NT2/D1 (cell line): ENCODE measurements at places on chromosomes 3 and 15.
A peak's percentile ranks its signal among the peaks of the same experiment; 100 is the strongest.

- no peak for DNase-seq
These were observed 25.7 kb upstream of the DYNC1LI1 start for GRCh38 chr3:32596282-32596908.

DNA sequence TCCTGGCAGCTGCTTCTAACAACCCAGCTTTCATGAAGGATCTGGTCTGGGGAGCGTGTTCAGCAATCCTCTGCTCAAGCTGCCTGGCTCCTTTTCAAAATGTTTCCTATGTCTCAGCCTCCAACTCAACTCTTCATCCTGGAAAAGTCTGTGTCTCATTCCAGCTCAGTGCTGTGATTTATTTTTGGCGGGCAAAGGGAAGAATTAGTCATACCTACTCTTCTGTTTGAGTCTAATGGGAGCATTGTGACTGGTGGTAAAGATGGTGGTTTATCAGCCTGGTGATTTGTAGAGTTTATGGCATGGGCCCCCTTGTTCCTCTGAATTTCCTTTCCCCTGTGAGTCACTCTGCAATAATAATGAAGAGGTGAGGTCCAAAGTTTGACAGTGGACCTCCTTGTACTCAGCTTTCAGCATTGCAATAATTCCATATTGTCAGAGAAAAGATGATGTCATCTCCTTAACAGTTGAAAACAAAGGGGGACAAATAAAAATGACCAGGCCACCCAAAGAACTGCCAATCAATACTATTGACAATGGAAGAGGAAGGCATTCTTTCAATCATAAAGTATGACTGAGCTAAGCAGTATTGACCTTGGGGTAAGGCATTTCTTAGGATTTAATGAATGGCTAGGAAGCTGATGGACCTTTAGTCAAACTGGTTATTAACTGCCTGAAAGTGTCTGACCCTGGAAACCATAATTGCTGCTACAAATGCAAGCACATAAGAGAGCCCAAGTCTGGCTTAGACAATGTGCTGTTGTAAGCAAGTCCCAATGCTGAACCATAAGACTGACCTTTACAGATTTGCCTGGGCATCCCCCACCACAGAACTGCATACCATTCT is 204.7 kb upstream of the MCTP2 start:
- no peak for DNase-seq

GRCh38 chr15:36844534-36844998 is 255.8 kb downstream of the MEIS2 start:
- DNase-seq: no peak

DNA sequence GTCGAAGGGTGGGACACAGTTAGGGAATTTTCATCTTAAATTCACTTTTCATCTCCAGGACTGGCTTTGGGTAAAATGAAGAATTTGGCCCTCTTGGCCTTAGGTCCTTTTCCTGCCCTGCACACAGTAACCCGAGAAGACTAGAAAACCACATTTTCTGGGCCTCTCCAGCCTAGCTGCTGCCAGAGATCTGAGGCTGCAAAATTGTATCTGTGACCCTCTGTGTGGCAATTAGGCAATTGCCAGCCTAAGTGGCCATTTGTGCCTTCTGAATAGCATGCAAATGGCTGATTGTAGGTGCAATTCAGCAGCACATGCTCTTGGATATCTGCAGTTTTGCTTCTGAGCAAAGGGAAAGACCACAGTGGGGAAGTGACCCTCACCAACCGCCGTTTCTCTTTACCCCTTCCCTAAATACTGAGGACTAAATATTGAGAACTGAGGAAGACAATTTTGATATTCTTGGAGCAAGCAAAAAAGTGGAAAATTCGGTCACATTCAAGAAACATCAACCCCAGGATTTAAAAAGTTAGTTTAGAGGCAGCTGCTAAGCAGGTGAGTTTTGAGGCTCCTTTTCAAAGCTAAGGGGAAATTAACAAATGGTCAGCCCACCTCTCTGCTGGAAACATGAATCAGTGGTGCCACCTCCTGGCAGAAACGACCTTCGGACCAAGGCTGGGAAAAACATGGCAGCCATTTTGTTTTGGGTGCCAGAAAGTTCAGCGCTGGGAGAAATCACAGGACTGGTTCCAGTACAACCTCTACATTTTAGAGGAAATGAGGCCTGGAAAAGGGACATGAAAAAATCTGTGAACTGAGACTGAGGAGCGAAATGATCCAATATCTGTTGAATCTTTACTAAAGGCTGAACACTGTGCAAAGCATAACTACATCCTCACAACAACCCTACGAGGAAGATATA is 56.6 kb upstream of the PRTG start:
- peak; percentile 51 for DNase-seq

- no peak for DNase-seq
These were observed 3.9 kb downstream of the TSC22D2 start for GRCh38 chr3:150411976-150412375.

DNA sequence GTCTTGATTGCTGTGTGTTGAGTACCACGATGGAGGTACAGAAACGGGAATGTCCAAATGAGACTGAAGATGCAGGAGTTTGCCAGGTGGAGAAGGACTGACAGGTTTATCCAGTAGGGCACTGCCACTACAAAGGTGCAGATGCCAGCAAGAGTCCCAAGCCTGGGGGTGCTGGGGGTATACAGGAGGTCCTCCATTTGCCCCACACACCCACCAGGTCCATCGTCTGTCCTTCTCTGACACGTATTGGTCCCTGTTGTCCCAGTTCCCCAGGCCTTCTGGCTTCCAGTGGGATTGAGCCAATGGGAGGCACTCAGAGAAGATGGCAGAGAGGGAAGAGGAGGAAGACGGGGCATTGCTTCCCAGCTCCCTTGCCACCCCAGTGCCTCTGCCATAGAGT is 6.6 kb downstream of the HAPLN3 start:
- DNase-seq: no peak

DNA sequence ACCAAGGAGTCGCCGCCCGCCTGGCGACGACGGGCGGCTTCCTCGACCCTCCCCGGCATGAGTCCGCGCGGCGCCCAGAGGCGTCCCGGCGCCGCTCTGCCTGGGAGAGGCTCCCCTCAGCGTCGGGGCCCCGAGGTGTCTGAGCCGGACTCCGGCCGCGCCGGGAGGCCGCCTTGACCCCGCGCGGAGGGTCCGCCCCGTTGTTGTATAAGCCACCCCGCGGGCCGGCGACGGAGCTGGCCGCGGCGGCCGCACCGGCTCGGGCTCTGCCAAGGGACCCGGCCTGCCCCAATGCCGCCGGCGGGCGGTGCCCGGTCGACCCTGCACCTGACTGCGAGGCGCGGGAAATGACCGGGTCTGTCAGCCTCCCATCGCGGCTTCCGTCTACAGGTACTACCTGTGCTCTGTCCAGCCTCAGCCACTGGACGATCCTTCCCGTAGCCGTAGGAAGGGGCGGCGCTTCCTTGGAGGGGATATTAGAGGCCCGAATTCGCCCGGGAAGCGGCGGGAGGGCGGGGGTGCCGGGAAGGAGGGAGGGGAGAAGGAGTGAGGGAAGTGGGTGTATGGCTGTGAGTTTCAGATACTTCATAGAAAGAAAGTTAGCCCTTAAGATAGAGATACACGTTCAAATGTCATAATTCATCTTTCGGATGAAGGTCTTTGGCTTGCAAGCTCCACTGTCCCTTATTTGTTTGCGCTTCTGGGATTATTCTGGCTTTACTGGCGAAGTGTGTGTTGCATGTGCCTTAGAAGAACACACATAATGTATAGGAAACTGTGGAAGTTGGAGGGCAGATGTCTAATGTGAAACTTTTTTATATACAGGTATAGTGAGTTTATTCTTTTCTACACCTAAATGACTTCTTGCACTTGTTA is 620 bp downstream of the ABHD5 start:
- DNase-seq: no peak

DNA sequence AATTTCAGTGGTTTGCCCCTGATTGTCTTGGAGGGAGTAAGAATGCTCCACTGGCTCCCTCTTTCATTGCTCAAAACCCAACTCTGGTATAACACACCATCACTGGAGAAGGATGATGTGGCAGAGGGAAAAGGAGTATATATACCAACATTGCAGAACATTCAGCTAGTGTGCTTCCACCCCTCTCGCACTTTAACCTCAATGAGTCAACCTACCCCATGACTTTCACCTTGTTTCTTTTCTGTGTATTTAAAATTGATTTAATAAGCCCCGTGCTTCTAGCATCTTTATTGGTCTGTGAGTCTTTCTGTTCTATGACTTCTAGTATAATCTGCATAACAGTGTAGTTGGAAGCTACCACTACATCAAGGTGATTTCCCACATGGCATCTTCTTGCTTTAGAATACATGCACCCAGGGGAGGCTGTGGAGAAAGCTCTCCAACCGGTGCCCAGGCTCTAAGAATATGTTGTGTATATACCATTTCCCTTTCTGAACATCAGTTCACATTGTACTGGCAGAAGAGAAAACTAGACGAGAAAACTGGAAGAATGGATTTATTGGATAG is 595.1 kb upstream of the TGFBR2 start:
- DNase-seq: no peak

DNA sequence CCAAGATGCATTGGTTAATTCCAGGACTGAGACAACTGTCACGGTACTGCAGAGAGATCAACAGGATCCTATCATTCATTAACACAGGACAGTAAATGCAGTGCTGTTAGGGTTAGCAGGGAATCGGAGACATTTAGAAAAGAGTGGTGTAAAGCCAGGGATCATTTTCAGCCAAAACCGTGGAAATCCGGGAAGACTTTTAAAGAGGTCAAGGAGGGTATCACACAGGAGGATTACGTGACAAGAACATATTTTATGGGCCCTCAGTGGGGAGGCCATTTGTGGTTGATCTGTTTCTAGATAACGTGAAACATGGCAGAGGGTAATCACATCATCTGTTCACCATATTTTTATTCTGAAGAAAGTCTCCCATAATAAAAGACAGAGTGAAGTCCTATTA is 216.1 kb downstream of the PTPRG start:
- DNase-seq: no peak

GRCh38 chr3:165753560-165753959 is 83.7 kb downstream of the BCHE start:
- no peak for DNase-seq

DNA sequence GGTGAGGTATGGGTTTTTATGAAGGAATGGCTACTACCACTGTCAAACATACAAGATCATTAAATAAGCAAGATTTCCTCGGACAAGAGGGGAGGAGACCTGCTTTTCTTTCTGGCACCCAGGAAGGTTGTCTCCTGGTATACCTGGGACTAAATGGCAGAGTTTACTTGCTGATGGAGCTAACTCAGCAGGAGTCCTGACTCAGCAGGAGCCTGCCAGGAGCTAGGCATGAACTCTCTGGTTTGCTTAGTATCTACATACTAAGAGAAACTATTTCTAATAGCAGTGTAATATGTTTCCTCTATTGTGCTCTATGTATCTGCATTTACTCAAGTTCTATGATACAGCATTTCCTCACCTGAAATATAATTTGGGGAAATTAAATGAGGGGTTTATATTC is 404.2 kb downstream of the RSL24D1 start:
- no peak for DNase-seq

GRCh38 chr3:193943200-193943599 is 192.7 kb upstream of the HES1 start:
- DNase-seq: no peak

DNA sequence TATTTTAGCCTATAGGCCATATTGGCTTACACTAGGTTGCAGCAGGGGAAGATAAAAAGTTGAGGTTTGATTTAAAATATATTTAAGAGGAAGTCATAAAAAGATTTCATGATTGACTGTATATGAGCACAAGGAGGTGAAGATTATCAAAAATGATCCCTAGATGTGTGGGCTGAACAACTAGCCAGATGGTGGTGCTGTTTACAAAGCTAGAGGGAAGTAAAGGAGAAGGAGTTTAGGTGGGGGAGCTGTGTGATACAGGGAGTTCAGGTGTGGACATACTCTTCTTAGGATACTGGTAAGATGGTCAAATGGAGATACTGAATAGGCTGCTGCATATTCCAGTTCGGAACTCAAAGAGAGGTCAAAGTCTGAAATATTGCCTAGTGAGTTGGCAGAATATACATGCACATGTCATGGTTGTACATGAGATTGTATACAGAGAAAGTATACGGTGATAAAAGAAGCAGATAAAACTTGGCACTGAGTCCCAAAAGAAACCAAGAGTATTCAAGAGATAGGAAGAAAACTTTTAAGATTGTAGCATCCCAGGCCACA is 727.8 kb downstream of the NLGN1 start:
- DNase-seq: peak; percentile 43

DNA sequence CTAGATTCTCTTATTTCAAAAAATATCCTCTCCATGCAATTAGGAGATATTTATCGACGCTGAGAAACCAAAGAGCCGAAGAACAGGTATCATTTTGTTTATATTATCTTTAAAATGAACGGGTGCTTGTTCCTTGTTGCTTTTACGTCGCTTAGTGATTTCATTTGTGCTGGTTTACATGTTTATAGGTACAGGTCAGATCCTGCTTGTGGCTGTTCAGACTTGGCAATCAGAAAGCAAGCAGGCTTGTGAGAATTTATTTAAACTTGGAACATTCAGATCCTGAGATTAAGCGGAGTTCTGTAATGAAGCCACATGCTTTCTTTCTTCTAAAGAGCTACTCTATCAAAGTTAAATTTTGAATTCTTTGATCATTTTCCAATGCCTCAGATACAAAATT is 43.0 kb upstream of the ATP2C1 start:
- DNase-seq: no peak

DNA sequence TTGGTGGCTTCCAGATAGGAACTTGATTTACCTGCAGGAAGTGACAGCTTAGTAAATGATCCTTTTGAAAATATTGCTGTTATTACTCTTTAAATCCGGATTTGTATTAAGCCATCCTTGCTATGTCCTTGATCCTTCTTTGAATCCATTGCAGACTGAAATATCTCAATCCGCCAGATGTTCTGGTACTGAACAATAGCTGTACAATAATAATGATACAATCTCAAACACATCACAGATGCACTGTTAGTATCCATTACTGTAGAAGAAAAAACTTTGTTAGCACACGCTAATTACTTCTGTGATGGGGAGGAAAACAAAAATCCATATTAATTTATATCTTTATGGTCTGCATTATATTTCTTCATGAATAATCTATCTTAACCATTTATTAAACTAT is 202.3 kb downstream of the CNTN4 start:
- DNase-seq: no peak

GRCh38 chr3:48991851-48992545 is 2.0 kb downstream of the P4HTM start:
- no peak for DNase-seq

GRCh38 chr3:30752970-30753369 is 141.5 kb downstream of the GADL1 start:
- DNase-seq: no peak

- no peak for DNase-seq
These were observed 30.2 kb downstream of the CACNA1D start for GRCh38 chr3:53524566-53524965.
